ENCODE measurements at places on chromosomes 7 and 10.

GRCh38 chr7:23076772-23077171 is 28.8 kb upstream of the KLHL7 start:
- DNase-seq, result no peak

- no peak for DNase-seq
These were observed 2.0 kb upstream of the GTPBP4 start for GRCh38 chr10:986137-986825.

DNA sequence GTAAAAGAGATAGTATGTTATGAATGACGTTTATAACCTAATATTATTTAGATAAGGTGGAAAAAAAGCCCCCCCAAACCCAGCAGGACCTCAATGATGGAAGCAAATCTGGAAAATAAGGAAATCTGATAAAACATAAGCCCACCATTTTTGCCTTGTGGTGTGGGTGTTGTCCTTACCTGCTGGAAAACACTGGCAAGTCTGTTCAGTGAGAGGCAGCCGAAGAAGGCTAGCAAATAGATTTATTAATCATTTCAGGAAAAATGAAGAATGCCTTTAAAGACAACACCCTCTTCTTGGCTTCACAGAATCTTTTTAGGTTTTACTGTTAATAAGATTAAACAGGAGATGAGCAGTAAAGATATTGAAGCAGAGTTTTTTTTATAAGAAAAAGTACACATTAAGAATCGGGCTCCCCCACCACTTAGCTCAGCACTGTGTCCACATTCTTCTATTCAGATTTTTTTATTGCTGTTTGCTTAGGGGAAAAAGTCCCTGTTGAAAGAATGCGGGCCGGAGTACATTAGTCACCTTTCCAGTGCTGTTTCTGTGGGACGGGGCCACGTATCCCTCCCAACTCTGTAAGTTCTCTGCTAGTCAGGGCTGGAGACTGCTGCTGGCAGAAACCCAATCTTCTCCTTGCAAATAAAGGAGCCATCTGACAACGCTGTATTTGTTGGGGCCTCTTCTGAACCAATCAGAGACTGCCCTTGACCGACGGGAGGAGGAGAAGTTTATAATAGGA is 104.1 kb downstream of the EVX1 start:
- peak; percentile 83 for DNase-seq

GRCh38 chr10:36730316-36730715 is 395.1 kb upstream of the ANKRD30A start:
- DNase-seq, result peak; percentile 13

DNA sequence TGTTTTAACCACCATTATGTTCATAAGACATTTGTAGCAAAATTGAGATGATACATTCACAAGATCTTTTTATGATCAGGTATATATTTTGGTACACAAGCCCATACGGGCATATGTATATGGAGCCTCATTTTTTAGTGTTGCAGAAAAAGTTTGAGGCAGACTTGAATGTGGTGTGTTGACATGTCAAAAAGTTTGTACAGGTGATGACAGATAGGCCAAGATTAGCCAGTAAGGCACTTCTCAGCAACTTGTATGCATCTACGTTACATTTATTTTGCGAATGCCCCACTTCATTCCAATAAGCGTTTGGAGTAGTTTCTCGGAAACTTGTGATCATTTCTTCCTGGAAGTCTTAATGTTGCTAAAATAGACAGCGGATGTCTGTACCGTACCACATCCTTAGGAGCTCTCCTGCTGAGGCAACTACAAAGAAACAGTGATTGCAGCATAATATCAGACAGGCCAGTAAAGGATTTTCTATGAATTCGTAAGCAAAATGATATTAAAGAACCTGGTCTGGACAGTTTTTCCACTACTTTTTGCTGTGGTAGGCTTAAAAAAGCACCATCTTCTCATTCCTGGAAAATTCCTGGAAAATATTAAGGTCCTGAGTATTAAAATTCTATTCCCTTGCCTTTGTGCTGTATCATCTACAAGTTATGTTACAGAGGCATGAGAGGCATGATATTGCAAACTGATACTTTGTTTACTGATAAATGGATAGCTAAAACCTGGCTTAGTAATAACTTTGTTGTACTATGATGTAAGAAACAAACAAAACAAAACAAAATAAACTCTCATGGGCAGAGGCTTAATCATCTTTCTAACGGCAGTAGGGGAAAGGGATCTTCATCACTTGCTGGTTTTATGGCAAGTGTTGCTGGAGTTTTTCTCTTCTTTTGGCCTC is 153.6 kb downstream of the HDAC9 start:
- DNase-seq, result no peak

- DNase-seq, result no peak
These were observed 7.1 kb downstream of the MICALL2 start for GRCh38 chr7:1452205-1452604.

DNA sequence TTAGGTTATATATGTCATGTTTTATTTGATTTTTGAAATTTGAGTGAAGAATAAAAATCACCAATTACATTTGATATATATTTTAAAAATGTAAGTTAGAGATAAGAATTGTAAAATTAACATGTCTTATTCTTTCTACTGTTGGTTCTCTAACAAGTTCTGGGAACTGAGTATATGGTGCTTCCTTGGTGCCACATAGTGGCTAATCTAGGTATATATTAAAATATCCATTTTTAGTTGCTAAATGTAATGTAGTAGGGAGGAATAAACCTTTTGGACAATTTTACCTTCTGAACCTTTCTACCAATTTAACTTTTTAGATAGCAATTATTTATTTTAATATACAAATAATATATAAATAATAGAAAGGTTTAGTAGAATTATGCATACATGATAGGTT is 17.5 kb downstream of the CFAP69 start:
- DNase-seq, result peak; percentile 42

DNA sequence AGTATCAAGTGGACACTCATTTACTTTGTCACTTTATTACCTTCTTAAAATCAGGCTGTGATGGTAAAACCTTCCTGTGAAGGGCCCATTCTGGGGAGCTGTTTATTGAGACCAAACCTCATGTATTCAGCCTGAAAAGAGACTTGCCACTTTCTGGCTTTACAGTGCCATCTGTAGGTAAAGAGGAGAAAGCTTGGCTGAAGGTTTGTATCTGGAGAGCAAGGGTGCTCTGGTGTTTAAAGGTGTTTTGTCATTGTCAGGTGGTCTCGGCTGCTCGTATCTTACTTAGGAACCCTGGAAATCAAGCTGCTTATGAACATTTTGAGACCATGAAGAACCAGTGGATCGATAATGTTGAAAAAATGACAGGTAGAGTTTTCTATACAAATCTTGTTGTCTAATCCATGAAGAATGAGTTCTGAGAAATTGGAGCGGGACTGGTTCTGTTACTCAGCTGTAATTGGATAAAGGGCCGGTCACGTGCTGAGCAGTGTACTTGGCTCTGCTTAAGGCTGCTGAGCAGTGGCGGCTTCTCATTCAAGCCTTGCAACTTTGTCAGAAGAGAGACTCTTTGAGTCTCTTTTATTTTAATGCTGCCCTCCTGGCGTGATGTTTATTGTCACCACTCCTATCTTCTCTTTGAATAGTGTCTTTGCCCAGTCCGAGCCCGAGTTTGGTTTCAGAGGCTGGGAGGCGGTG is 46.9 kb downstream of the AP3M1 start:
- peak; percentile 37 for DNase-seq

- DNase-seq, result peak; percentile 75
These were observed 142.0 kb upstream of the PRKCQ start for GRCh38 chr10:6721964-6722615.

- DNase-seq, result no peak
These were observed 82.9 kb downstream of the DNAJC1 start for GRCh38 chr10:21920633-21921032.

DNA sequence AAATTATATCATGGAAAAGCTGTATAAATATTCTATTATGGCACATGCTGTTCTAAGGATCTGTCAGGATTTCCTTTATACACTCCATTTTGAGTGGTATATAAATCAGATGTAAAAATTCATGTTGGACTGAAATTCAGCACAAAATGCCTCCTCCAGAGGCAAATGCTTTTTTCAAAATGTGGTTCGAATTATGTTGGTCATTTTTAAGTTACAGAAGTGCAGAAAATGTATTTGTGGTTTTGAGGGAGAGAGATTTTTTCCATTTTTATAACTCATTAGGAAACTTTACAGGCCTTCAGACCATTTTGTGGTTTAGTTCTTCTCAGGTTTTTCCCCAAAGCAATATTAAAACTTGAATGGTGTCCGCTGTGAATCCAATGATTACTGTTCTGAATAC is 2.9 kb downstream of the PPP1R3A start:
- no peak for DNase-seq

DNA sequence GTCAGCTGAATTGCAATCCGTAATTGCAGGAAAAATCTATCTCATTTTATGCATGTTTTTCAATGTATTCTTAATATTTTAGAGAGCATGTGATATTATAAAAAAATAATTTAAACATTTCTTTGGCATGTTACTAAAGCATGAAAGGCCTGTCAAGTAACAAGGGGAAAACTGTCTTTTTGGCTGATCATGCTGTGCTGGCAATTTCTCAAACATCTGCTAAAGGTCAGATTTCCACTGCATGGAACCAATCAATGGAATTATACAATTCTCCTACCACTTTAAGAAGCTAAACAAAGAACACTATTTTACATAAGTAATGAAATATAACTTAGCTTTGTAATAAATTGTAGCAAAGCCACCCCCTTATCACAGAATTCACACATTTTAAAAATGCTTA is 49.4 kb downstream of the JMJD1C start:
- peak; percentile 14 for DNase-seq

- DNase-seq, result no peak
These were observed 203.0 kb downstream of the FANK1 start for GRCh38 chr10:126099366-126099765.

- DNase-seq, result no peak
These were observed 102.1 kb downstream of the MTERF1 start for GRCh38 chr7:91778416-91778815.

DNA sequence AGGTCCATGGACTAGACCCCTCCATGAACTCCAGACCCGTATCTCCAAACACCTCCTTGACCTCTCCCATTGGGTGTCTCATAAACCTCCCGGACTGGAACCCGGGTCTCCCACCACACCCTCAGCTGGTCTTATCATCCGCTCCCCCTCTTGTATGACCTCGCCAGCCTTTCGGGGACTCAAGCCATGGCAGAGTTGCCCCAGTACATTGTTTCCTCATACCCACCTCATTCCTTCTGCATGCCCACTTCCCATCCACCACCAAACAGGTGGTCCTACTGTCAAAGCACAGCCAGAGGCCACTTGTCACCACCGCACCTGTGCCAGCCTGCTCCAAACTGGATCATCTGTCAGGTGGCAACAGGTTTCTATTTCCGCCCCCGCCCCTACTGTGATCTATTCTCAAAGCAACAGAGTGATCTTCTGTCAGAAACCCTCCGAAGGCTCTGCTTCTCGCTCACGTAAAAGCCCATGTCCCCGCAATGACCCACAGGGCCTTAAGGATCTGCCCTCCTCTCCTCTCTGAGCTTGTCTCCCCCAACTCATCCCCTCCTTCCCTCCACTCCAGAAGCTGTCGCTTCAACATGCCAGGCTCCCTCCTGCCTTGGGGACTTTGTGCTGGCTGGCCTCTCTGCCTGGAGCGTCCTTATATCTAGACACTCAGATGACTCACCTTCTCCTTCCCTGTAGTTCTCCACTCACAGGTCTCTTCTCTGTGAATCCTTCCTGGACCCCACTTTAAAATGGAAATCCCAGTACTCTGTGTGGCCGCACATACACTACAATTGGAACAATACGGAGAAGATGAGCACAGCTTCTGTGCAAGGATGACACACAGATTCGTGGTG is 22.8 kb upstream of the PRKAG2 start:
- DNase-seq, result no peak

GRCh38 chr7:14905764-14906163 is 3.2 kb upstream of the DGKB start:
- DNase-seq, result no peak

- DNase-seq, result peak; percentile 45
These were observed 20.5 kb downstream of the CCSER2 start for GRCh38 chr10:84348860-84349259.

- DNase-seq, result no peak
These were observed 57.6 kb upstream of the TARP start for GRCh38 chr7:38330861-38331621.

- DNase-seq, result no peak
These were observed 43.0 kb downstream of the LSM5 start for GRCh38 chr7:32447218-32447617.

- DNase-seq, result no peak
These were observed 782.1 kb upstream of the LRRN3 start for GRCh38 chr7:110308791-110309190.

GRCh38 chr7:14425559-14425958 is 436.1 kb upstream of the ETV1 start:
- no peak for DNase-seq

DNA sequence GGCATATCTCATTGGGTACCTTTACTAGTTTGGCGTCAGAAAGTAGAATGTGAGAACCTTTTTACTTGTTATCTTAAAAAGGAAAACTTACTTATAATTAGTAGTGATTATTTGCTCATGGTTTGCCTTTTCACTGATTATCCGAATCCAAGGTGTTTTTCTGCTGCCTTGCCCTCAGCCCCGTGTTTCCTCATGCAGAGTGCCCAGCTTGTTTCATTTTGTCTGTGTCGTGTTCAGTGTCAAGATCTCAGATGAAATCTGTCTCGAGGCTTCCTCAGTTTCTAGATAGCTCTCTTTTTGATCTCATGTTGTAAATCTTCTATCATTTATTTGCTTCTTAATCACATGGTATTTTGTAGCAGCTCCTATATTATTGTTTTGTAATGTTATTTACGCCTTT is 30.1 kb downstream of the RPA3 start:
- no peak for DNase-seq

- no peak for DNase-seq
These were observed 84.9 kb downstream of the TCERG1L start for GRCh38 chr10:131226446-131227162.

DNA sequence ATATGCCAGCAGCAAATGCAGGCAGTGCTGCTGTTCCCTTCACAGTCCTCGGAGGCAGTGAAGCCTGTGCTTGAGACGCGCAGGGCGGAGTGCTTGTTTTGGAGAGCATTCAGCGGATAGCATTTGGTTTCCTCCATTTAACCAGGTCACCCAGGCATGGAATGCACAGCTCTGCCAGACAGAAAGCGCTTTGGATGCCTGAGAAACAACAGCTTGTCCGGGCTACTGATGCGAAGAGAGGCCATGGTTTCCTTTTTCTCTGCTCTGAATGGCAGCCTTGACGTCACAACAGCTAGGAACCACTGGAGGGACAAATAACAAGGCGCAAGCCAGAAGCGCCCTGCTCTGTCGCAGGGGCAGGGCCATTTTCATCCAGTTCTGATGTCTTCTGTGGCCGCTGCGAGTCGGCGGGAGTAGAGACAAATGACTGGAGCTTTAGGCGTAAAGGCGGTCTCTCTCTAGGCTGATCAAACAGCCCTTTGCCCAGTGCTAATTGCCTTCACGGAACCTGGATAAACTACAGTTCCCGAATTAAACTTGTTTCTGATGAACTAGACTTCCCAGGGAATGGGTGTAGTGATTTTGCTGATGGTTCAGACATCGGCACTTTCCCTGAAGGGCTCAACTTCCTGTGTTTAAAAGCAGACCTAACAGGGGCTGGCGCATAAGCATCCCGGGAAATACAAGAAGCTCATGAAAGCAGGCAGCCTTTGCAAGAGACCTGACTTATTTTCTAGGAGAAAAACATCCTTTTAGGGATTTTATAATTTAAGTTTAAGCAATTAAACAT is 187.6 kb upstream of the KLF14 start:
- DNase-seq, result peak; percentile 56

Data from AG20443 (cell line).